ENCODE measurements at places on chromosomes 16 and 17.

DNA sequence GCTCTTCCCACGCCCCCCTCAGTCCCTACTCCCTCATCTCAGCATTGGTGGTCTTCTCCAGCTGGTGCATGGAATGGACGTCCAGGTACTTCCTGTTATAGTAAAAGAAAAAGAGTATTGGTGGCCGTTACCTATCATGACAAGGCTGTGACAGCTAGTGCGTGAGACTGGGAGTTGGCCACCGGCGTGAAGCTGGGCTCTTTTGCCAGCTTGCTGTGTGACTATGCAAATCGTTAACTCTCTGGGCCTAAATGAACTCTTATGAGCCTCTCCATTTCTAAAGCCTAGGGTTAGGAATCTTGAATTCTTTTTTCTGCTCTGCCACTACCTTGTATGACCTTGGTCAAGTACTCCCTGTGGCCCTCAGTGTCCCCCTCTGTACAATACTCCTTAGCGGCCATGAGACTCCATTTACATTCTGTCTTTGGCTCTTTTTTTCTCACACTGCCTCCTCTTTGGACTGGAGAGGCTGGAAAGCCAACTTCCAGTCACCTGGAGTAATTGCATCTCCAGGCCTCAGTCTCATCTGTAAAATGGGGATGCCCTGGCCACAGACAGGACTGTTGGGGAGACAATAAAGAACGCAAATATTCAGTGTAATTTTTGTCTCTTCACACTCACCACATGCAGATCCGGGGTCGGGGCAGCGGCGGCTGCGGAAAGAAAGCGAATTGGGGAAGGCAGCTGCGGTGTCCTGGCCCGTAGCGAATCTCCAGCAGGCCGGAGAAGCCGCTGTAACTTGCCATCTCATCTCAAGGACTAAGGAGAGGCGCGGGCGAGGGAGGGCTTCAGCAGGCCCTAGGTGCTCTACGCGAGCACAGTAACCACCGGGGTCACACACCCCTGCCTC lies 1.1 kb downstream of the CFAP119 start:
- no peak for DNase-seq

GRCh38 chr17:44348234-44348987 lies 3.3 kb downstream of the GRN start:
- no peak for DNase-seq

DNA sequence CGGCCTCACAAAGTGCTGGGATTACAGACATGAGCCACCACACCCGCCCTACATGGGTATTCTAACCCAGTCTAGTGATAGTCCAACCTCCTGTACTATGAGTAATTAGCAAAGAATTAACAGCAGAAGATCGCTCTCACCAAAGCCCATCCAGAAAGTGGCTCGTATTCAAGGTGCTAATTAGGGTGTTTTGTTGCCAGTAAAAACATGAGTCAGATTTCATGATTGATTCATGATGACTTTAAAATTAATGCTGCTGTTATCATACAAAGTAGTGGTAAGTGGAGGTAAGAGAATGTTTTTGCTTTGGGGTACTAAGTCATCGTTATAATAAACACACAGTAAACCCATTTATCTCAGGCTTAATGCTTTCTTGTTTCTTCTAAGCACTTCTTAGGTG lies 428.8 kb downstream of the WWOX start:
- no peak for DNase-seq

- no peak for DNase-seq
Observed at GRCh38 chr16:88747588-88748301, 37.3 kb downstream of the PIEZO1 start.

GRCh38 chr17:33667052-33667509 lies 374.0 kb upstream of the ASIC2 start:
- no peak for DNase-seq

DNA sequence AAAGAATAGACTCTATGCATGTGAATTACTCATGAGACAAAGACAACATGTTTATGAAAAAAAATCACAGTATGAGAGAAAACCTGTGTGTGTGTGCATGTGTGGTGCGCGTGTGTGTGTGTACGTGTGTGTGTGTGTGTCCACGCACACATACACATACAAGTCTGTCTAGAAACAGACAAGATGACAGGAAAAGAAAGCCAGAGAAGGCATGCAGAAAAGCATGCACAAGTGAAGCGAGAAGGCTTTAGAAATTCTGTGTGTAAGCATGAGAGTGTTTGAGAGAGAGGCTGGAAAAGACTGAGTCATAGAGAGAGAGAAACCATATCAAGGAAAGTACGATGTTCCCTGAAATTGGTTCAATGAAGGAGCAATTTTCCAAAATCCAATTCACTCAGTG lies 566.4 kb upstream of the C16orf82 start:
- no peak for DNase-seq

DNA sequence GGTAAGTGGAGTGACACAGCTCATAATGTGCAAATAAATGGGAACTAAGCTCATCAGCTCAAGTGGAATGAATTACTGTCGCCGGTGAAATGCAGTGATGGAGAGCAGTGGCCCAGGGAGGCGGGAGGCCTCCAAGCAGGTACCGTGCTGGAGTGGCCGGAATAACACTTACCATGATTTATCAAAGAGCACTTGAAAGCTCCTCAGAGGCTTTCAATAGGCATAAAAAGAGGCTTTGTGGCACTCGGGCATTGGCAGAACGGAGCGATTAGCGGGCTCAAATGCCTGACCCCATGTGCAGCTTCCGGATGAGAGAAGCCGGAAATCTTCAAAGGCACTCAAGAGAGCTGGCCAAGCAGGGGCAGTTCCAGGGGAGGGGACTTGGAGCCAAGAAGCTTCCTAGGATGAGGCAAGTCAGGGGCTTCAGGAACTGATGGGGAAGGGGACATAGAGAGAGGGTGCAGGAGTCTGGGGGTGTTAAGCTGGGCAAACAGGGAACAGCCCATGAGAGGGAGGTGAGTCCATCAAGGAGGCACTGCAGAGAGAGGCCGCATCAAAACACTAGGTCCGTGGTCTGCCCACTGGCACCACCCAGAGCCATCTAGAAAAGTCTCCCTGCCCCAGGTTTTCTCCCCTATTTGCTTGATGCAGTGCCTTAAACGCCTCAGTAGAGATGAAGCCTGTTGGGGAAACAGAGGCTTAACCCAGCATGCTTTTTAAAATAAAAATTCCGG lies 144.0 kb upstream of the IRX6 start:
- no peak for DNase-seq

DNA sequence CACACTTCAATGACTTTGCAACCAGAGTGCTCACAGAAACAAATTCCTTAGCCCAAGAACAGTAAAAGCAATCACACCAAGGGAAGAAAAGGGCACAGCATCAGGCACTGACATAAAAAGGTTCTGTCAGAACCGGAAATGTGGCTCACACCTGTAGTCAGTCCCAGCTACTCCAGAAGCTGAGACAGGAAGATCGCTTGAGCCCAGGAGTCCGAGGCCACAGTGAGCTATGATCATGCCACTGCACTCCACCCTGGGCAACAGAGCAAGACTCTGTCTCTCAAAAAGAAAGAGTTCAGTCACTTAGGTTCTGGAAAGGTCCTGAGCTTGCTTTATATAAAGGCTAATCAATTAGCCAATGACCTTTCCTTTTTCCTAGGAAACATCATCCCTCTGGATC lies 22.7 kb downstream of the YWHAE start:
- no peak for DNase-seq

- no peak for DNase-seq
Observed at GRCh38 chr17:62627904-62628633, 599 bp downstream of the MRC2 start.

GRCh38 chr16:31869511-31870201 lies 4.0 kb upstream of the ZNF267 start:
- peak; percentile 56 for DNase-seq

DNA sequence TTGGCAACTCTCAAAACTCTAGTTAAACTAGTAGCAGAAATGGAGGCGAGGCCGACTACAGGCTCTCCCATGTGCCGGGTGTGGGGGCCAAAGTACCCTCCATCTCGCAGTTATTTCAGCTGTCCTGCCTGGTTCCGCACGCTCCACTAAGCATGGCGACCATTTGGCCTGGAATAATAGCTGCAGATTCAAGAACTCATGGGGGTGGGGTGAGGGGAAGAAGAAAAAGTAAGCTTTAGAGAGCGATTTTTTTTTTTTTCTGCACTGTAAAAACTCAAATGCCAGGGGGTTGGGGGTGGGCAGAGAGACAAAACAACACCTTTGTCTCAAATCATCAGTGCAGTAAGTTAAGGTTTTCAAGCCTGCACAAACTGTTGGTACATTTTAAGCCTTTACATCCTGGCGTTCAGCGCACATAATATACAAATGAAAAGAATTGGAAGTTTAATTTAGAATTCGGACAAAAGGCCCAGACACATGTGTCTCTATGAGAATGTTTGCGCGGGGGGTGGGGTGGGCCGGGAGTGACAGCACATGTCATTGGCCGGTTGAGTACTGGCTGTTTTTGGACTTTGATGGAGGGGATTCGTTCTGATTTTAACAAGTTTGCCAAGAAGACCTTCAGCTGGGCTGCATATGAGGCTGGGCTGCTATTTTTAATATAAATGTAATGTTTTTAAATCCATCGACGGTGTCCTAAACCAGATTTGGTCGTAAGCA lies 694.7 kb upstream of the SALL1 start:
- no peak for DNase-seq

- DNase-seq = no peak
Observed at GRCh38 chr16:9757687-9758086, 424.5 kb downstream of the GRIN2A start.

- DNase-seq = no peak
Observed at GRCh38 chr17:79587421-79587820, 23.4 kb downstream of the RBFOX3 start.

GRCh38 chr17:8465759-8466158 lies 30.1 kb downstream of the NDEL1 start:
- DNase-seq = no peak

DNA sequence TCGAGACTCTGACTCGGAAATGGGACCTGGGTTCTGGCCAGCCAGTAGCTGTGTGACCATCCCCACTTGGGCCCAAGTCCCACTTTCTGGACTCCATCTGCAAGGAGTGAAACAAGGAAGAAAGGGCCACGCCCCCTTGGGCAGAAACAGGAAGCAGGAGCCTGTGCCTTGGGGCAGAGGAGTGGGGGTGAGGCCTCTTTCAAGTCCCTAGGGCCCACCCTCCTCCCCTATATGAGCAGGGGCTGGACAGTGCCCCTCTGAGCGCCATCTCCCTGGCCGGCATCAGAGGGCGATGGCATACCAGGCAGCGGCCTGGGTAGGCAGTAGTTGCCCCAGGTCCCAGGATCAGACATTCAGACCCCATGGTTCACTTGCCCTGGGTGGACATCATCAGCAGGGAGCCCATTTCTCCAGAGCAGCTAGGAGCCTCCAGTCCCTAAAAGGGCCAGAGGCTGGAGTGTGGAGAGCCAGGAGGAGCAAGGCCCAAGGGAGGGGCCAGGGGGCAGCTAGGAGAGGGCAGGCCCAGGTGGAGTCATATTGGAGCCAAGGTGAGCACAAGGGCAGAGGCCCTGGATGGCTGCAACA lies 7.1 kb downstream of the BCAR1 start:
- DNase-seq = no peak

- no peak for DNase-seq
Observed at GRCh38 chr16:26649381-26650045, 417.2 kb upstream of the C16orf82 start.

GRCh38 chr16:60107437-60107836 lies 1373.3 kb upstream of the GOT2 start:
- DNase-seq = no peak

- DNase-seq = no peak
Observed at GRCh38 chr16:86517033-86517432, 6.7 kb downstream of the FOXF1 start.

GRCh38 chr17:53527473-53527872 lies 295.3 kb upstream of the KIF2B start:
- no peak for DNase-seq

DNA sequence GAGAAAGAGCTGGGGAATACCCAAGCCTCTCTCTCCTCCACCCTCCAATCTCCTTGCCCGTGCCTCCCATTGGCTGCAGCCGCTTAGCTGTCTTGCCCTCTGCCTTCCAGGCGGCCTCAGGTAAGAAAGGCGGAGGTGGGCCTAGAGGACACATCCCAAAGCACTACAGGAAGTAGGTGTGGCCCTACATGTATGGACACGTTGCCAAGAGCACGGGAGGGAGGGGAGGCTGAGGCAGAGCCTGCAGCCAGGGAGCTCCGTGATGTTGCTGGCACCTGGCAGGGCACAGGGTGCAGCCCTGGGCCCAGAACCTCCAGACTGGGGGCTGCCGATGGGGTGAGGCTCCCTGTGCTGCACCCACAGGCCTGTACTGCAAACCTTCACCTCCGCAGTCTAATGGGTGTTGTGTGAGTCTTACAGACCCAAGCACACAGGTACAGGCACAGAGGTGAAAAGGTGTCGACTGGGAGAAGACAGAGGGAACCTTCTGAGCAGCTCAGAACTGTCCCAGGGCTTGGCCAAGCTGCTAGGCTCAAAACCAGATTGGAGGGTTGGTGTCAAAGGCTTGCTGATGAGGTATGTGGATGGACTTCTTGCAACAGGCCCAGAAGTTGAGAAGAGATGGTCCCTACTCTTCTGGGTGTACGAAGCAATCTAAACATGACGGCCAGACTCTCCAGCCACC lies 23.5 kb upstream of the FOXK2 start:
- DNase-seq = no peak

GRCh38 chr17:61409301-61410112 lies 9.9 kb downstream of the TBX2 start:
- no peak for DNase-seq

DNA sequence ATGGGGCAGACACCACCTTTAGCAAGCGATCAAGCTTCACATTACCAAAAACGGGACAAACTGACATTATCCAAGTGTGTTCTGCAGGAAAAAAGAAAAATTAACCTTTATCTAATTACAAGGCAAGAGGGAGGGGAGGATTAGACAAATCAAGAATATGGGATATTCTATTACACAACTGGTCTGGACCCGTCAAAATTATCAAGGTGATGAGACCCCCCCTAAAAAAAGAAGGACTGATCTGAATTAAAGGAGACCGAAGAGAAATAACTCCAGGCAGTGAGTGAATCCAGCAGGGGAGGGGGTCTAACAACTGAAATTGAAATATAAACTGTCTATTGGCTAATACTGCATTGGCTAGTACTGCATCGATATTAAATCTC lies 424 bp upstream of the NUBP1 start:
- no peak for DNase-seq

GRCh38 chr17:31489295-31490018 lies 98.0 kb downstream of the RAB11FIP4 start:
- DNase-seq = no peak

DNA sequence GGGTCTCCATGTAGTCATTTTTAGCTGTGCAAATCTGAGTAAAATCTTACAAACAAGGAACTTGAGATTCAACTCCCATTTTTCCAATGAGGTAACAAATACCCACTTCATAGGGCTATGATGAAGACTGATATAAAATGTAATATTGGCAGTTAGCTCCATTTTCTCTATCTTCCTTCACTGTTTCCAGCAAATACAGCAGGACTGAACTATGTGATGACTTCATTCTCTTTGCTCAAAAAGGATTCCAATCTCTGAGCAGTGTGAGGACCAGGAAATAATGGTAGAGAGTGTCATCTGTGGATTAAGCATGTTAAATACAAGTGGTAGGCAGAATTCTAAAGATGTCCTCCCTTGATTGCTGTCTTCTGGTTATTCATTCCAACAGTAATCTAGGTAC lies 18.3 kb downstream of the RND2 start:
- no peak for DNase-seq

GRCh38 chr16:78386557-78387324 lies 287.3 kb downstream of the WWOX start:
- DNase-seq = no peak

GRCh38 chr16:1919327-1919998 lies 1.2 kb upstream of the HS3ST6 start:
- no peak for DNase-seq

GRCh38 chr17:45160447-45161287 lies 1.0 kb upstream of the HEXIM2 start:
- peak; percentile 25 for DNase-seq

Data from stimulated activated CD8-positive, alpha-beta memory T cell treated with anti-CD3 and anti-CD28 coated beads, Interleukin-2, amount 100 ng/mL, for 1 hour (primary cell).